Activated effector memory CD4-positive, alpha-beta T cell treated with Interleukin-2 at 50 U/mL for 16 hours (primary cell): ENCODE measurements at places on chromosomes 3 and 15.

- DNase-seq = no peak
Measured at GRCh38 chr3:42067326-42067725, 23.8 kb upstream of the TRAK1 start.

DNA sequence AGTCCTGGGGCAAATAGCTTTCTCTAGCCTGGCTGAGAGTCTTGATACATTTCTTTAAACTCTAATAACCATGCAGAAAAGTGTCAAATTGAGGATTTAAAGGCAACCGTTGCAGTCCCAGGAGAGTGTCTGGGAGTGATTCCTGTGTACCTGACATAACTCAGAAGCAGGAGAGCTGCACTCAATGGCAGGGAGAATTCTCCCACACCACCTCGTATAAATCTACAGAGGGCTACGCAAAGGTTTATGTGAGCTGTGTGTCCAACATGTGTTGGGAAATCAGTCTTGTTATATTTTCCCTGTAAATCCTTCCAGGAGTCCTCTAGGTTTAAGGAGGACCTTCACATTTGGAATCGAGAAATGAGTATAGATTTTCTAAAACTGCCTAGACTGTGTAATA, 192.6 kb downstream of the WDR72 start:
- DNase-seq = no peak

DNA sequence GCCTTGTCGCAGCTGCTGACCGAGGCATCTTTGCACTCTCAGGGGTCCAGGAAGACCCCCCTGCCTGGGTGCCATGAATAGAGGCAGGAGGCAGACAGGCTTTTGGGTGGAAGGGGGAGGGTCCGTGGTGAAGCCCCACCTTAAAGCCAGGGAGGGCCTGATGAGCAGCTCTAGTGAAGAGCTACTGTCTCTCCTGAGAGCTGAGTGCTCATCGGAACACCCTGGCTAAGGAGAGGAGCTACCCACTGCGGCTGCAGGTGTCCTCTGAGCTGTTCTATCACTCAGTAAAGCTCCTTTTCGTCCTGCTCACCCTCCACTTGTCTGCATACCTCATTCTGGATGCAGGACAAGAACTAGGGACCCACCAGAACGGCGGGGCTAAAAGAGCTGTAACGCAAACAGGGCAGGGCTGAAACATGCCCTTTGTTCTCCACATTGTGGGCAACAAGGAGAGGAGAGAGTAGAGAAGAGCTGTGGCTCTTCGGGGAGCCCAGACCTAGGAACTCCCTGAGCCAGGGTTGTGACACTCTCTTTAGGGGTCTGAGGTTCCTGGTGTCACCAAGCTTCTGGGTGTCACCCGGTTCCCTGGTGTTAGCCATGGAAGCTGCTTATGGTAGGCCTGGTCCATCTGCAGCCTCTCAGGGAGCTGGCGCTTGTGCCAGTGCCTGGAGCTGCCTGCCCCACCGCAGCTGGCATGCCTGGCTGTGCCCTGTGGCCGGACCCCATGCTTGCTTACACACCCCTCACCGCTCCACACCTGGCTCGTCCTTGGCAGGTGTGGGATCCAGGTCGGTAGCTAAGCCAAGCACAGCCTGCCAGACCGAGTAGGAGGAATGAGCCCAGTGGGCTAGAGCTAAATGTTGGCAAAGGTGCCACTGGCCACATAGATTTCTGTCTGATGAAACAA, 26.2 kb upstream of the TFG start:
- no peak for DNase-seq

GRCh38 chr3:13894096-13894806, 14.4 kb upstream of the WNT7A start:
- no peak for DNase-seq

GRCh38 chr3:37925157-37925556, 63.5 kb downstream of the CTDSPL start:
- no peak for DNase-seq

DNA sequence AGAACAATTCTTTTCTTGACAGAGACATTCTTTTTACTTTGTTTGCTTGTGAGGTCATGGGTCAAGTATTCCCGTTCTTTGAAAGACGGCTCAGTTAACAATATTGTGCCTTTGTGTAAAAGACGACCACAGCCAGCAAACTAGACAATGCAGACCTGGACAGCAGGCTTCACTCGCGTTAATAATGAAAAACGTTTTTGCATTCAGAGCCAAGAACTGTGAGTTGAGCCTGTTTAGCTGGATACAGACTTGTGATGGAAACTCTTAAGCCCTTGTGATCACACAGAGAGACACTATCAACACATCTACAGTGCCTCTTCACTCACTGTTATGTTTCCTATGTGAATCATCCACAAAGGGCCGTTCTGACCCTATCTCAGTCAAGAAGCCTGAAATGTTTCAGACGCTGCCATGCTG, 37.3 kb upstream of the CMTM7 start:
- DNase-seq = no peak
